H9 (cell line): ENCODE measurements at places on chromosomes 5 and 9.
A peak's percentile ranks its signal among the peaks of the same experiment; 100 is the strongest.

GRCh38 chr5:66713998-66714397 lies 117.8 kb downstream of the MAST4 start:
- no peaks in the 10 kb centered on the region for H3K36me3 ChIP-seq
- H3K4me3 ChIP-seq, result no peak overlapping the region
- H3K27ac ChIP-seq, result no peak overlapping the region
- no peak for DNase-seq

DNA sequence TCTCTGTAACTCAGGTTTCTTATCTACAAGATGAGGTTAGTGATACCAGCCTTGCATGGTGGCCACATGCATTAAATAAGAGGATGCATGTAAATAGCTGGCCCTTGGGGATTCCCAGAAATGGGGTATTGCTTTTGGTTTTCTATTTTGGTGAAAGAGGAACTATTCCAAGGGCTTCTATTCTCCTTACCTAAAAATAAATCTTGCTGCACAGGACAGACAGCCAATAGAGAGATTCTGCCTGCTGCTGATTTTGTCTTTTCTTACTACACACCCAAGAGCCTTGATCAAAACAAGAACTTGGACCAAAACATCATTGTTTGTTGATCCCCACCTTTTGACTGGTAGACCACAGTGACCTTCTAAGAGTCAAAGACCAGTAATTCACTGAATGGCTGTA lies 161.8 kb downstream of the PJA2 start:
- DNase-seq, result no peak
- no peak overlapping the region for H3K4me3 ChIP-seq
- H3K27ac ChIP-seq, result no peak overlapping the region
- H3K27me3 ChIP-seq, result no peaks in the 10 kb centered on the region
- peaks cover 3% of the 10 kb centered on the region; the same call in 1 of the 3 replicates for H3K36me3 ChIP-seq

DNA sequence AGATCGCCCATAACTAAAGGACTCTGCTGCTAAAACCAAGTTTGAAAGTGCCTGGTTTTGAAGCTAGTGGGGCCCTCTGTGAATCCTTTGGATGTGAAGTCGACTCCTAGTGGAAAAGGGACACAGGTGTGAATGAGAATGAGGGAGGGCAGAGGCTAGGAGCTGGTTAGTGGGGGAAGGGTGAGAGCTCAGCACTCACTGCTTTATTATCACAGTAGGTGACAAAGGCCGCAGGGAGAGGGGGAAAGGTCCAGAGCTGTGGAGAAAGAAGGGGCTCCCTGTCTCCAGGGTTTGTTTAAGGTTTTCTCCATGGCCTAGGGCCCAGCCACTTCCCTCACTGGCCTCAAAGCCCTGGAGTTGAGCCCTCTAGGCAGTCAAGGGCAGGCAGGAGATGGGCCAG lies 3.5 kb downstream of the HDHD3 start:
- no peaks in the 10 kb centered on the region; the same call in 1 of the 3 replicates for H3K36me3 ChIP-seq
- no peak overlapping the region for H3K4me3 ChIP-seq
- no peak for DNase-seq
- no peaks in the 10 kb centered on the region for H3K4me1 ChIP-seq
- no peaks in the 10 kb centered on the region for H3K27me3 ChIP-seq

DNA sequence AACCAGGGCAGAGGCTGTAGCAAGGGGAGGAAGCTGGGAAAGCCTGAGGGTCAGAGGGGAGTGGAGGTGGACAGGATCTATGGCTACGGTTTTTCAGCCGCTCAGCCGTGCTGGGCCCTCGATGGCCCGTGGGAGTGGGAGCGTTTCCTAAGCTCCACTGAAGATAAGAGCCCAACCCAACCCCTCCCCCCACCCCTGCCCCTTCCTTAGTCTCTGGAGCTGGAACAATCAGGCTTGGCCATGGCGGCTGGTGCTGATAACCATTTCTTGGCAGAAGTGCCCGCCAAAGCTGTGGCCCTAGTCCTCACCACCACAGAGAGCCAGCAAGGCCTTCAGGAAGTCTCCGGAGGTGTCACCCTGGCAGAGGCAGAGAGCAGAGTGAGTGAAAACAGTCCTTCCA lies 20.3 kb upstream of the TNIP1 start:
- no peak overlapping the region for H3K4me3 ChIP-seq
- H3K36me3 ChIP-seq, result peaks cover 20% of the 10 kb centered on the region; the same call in 1 of the 2 replicates

GRCh38 chr5:88883836-88884607 lies 1.0 kb upstream of the MEF2C start:
- peak; percentile 63 for DNase-seq
- peak overlapping the region; percentile 79 for H3K4me3 ChIP-seq
- no peak overlapping the region for H3K27ac ChIP-seq
- peaks cover 4% of the 10 kb centered on the region; the same call in 1 of the 2 replicates for H3K27me3 ChIP-seq

- H3K27ac ChIP-seq, result no peak overlapping the region
- H3K36me3 ChIP-seq, result peaks cover 4% of the 10 kb centered on the region
- no peaks in the 10 kb centered on the region for H3K4me1 ChIP-seq
- DNase-seq, result no peak
- H3K27me3 ChIP-seq, result no peaks in the 10 kb centered on the region
Measured at GRCh38 chr5:157530226-157530972, 45.2 kb downstream of the ADAM19 start.

DNA sequence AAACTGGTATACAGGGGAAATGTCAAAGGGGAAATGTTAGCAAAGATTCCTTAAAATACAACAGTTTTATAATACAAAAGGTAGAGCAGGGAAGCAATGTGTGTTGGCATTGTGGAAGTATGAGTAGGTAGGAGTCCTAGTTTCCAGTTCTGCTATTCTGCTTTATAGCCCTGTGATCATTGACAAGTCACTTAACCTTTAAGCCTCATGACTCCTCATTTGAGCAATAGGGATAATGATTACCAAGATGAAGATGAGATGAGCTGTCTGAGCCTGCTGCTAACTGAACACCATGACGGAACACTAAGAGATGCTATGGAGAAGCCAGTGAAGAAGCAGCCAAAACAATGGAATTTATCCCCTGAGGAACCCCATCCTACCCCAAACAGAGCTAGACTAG lies 251.7 kb downstream of the PAPPA start:
- no peak for DNase-seq
- H3K36me3 ChIP-seq, result no peaks in the 10 kb centered on the region
- H3K4me1 ChIP-seq, result no peaks in the 10 kb centered on the region
- peaks cover 1% of the 10 kb centered on the region; the same call in 1 of the 2 replicates for H3K27me3 ChIP-seq

DNA sequence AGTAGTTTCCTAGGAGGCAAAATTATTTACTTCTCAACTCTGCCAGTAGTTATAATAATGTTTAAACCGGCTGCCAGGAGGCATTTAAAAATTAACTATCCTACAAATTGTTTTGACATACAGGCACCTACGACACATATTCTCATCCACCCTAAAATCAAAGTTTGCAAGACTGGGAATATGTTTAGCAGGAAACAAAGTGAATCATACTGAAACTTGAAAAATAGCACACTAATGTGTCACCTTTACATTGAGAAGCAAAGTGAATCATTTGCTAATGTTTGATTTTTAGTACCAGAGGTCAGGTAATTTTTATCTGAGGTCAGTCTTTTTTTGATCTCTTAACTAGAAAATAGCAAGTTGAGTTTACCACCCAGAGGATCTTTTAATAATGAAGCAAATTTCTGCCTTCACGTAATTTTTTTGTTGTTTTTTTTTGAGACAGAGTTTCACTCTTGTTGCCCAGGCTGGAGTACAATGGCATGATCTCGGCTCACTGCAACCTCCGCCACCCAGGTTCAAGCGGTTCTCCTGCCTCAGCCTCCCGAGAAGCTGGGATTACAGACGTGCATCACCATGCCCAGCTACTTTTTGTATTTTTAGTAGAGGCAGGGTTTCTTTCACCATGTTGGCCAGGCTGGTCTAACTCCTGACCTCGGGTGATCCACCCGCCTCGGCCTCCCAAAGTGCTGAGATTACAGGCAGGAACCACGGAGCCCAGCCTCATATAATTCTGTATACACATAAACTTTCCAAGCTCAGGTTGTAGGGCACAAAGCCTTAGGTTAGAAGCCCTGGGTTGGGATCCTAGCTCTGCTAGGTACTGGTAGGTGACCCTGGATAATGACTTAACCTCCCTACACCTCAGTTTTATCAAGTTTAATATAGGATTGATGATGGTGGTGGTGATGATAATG lies 124.3 kb downstream of the UGCG start:
- H3K4me3 ChIP-seq, result no peak overlapping the region
- H3K27me3 ChIP-seq, result no peaks in the 10 kb centered on the region; the same call in 1 of the 2 replicates
- no peak overlapping the region for H3K27ac ChIP-seq
- H3K4me1 ChIP-seq, result no peaks in the 10 kb centered on the region

DNA sequence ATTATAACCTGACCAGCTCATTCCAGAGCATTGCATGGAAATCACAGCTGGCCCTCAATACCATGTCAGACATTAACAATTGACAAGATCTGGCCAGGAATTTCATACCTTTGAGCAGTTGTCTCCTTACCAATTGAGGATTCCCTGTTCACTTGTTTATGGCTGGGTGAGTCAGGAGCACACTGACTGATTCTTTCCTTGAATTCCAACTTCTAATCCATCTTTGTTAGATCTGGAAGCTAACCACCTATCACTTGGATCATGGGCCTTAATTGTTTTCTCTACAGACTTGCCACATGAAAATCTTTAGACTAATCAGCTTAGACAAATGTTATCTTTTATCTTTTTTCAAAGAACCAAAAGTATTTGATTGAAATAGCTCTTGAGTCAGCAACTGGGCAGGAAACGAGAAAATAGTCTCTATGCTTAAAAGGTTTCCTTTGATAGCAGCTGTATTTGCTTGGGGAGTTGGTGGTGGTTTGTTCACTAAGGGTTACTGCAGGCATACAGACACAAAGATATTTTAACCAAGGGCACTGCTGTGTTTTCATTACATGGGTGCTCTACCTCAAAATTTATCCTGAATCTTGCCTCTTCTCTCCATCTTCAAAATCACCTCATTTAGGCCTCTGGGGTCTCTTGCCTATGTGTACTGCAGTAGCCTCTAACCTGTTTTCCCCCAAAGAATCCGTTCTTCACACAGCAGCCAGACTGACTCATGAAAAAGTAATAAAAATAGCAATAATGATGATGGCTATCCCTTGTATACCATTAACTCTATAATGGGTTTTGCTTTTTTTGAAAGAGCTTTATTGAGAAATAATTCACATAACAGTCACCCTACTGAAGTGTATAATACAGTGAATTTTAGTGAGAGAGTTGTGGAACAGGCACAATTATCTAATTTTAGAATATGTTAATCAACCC lies 197.0 kb upstream of the NMUR2 start:
- no peak overlapping the region for H3K4me3 ChIP-seq
- H3K27ac ChIP-seq, result no peak overlapping the region
- H3K27me3 ChIP-seq, result no peaks in the 10 kb centered on the region
- DNase-seq, result no peak
- H3K4me1 ChIP-seq, result no peaks in the 10 kb centered on the region
- no peaks in the 10 kb centered on the region for H3K36me3 ChIP-seq

DNA sequence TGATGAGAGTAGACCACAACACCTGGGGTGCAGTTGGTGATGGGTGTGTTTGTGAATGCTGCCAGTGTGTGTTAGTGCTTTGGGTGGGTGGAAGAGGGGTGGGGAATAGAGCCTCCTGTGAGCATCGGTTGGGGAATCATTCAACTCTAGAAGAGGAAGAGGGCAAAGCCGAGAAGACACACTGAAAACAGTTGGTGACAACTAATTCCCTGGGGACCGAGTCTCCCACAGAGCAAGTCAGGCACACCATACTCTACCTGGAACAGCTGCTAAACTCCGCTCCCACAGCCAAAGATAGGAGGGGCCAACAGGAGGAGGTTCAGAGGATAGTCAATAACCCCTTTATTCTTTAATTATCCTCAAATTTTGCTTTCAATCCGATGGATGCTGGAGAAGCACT lies 1.6 kb upstream of the ARHGEF39 start:
- no peak for DNase-seq
- peaks cover 15% of the 10 kb centered on the region for H3K36me3 ChIP-seq
- H3K27ac ChIP-seq, result no peak overlapping the region
- H3K4me1 ChIP-seq, result no peaks in the 10 kb centered on the region; the same call in 1 of the 2 replicates
- no peak overlapping the region for H3K4me3 ChIP-seq

DNA sequence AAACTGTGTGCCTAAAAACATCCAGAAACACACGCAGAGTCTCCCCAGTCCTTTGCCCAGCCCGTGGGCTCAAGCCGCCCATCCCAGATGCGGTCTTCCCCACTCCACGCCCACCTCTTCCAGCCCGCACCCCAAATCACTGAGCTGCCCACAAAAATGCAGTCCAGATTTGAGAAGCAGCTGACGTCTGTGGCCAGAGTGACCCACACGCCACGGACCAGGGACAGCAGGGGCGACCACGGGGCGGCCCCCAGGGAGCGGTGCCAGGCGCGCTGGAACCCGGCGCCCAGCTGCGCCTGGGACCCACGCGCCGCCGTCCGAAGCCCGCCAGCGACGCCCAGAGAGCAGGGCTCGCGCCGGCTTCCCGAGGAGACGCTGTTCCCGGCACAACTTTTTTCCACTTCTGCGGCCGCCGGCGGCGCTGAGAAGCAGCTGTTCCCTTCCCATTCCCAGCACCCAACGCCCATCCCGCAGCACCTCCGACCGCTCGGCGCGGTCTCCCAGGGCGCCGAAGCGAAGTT lies 674 bp downstream of the LHFPL2 start:
- H3K27ac ChIP-seq, result no peak overlapping the region
- peaks cover 13% of the 10 kb centered on the region for H3K36me3 ChIP-seq
- peaks cover 8% of the 10 kb centered on the region for H3K4me1 ChIP-seq
- no peaks in the 10 kb centered on the region for H3K27me3 ChIP-seq
- peak; percentile 47 for DNase-seq

- no peak overlapping the region for H3K4me3 ChIP-seq
- peaks cover 11% of the 10 kb centered on the region; the same call in 1 of the 2 replicates for H3K4me1 ChIP-seq
- H3K27ac ChIP-seq, result no peak overlapping the region
- H3K36me3 ChIP-seq, result no peaks in the 10 kb centered on the region
- DNase-seq, result peak; percentile 71
Measured at GRCh38 chr9:123482295-123482968, 126.4 kb downstream of the CRB2 start.

DNA sequence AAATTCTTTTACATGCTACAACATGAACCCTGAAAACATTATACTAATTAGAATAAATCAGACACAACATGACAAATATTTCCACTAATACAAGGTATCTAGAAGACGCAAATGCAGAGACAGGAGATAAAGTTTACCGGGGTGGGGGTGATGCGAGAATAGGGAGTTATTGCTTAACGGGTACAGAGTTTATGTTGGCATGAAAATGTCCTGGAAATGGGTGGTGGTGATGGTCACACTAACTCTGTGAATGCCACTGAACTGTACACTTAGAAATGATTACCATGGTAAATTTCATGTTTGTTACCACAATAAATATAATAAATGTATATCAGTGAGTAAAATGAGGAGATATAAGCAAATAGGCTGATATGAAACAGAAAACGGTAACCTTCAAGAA lies 132.7 kb downstream of the DCP2 start:
- DNase-seq, result no peak
- H3K36me3 ChIP-seq, result peaks cover 9% of the 10 kb centered on the region
- H3K4me3 ChIP-seq, result no peak overlapping the region
- H3K4me1 ChIP-seq, result no peaks in the 10 kb centered on the region
